ENCODE measurements at places on chromosomes 4 and X.
A peak's percentile ranks its signal among the peaks of the same experiment; 100 is the strongest.

DNA sequence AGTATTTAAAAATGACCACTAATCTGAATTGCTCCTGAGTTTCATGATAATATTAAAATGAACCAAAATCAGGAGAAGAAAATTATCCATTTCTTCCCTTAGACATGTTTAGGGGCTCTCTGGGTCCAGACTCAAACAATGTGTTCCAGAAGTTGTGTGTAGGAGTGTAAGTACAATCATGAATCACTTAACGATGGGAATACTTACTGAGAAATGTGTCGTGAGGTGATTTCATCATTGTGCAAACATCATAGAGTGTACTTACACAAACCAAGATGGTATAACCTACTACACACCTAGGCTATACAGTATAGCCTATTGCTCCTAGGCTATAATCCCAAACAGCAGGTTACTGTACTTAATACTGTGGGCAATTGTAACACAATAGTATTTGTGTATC lies 74.8 kb downstream of the STPG2 start:
- no peak for DNase-seq

- DNase-seq = no peak
Measured at GRCh38 chr4:132691026-132691425, 458.1 kb upstream of the PCDH10 start.

GRCh38 chrX:14013054-14013453 lies 16.6 kb downstream of the GEMIN8 start:
- no peak for DNase-seq

DNA sequence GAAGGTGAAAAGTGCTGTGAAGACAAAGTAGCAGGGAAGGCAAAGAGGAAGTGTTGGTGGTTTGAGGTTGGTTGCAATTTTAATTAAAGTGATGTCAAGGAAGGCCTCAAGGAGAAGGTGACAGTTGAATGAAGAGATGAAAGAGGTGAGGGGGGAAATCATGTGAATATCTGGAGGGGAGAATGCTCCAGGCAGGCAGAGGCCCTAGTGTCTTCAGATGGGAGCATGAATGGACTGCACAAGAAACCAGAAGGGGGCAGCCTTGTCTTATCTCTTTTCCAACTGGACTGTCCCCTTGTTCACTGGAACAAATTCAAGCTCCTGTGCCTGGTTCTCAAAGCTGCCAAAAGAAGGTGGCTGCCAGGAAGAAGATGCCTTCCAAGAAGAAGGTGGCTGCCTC lies 68.4 kb downstream of the MAOB start:
- DNase-seq = no peak

DNA sequence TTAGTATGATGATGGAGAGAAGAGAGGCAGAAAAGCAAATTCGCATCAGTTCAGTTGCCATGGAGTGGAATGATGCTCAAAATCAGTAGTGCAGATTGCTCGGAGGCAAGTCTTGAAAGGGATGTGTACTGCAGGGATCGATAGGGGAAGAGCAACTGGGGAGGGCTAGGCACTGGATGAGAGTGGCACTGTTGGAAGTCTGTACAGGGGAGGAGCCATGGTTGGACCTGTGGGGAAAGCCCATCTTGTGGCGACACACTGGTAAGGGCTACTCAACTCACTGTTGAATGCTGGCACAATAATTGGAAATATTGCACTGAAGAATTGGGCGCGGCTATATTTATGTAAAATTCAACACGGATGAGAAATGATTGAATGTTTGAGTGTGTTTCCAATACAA lies 1.2 kb downstream of the RAB9B start:
- DNase-seq = no peak

DNA sequence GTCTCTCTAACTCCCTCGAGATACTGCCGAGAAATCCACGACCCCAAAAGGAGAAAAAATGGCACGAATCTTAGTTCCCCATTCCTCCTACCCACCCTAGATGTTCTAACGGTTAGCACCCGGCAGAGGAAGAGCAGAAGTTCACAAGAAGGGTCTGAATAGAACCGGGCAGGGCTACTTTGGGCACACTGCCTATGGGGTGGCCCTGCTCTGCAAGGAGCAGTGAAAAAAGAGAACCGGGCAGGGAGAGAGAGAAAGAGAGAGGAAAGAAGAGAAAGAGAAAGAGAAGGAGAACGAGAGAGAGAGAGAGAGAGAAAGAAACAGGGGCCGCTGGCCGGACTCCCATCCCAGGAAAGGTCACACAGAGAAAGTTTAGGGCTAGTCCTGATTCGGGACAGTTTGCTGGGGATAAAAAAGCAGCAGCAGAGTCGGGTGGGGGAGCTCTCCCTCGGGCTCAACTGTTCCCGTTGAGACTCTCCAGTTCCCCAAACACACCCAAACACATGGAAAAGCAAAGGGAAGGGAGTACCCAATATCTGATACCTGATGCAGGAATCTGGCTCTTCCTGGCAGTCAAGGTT lies 468 bp downstream of the GLA start:
- no peak for DNase-seq

GRCh38 chr4:102139932-102140331 lies 205.3 kb downstream of the SLC39A8 start:
- DNase-seq = no peak

GRCh38 chr4:119227690-119228089 lies 15.2 kb downstream of the USP53 start:
- DNase-seq = no peak

DNA sequence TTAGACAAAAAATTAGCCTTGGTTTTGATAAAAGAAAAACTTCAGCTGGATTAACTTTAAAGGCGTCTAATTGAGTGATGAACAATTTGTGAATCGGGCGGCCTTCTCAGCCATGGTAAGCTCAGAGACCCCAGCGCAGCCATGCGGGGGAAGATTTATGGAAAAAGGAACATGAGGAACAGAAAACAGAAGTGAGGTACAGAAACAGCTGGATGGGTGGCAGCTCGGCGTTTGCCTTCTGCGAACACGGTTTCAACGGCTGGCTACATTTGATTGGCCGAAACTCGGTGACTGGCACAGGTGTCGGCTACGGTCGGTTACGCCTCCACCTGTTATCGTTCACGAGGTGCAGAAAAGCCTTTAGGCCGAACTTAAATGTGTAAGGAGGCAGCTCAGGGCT lies 401.4 kb upstream of the FAT1 start:
- no peak for DNase-seq

DNA sequence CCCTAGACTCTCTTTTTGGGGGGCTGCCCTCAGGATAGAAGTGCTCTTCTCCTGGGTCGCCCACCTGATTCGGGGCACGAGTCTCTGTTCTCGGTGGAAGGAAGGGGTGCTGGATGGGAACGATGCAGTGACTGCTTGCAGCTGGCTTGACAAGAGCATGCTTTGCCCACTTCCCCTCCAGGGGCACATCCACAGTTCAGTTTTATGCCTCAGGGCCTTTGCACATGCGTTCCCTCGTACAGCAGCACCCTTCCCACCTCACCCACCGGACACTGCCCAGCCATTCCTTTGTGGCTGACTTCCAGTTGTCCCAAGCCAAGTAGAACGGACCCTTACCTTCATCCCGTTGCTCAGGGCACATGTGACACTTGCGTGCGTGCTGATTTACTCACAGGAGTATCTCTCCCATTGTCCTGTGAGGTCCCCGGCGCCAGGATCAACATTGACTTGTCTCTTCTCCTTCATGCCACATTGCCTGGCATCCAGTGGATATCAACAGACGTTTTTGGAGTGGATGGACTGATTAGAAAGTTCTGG lies 60.0 kb downstream of the C4orf50 start:
- no peak for DNase-seq

DNA sequence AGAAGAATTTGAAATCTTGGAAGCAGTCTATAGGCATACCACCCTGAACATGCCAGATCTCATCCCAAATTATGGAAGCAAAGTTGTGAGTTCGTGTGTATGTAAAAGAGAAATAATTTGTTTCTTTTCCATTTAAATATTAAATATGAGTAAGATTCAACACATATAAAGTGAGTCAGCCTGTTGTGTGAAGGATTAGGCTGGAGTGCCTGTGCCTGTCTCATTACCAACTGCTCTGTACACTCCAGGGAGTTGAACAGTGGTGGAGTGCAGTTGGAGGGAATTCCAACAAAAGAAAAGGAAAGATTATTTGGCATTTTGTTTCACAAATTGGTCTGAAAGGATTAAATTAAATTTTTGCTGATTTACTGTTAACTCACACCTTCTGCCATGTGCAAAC lies 435.6 kb downstream of the FAT4 start:
- DNase-seq = no peak

DNA sequence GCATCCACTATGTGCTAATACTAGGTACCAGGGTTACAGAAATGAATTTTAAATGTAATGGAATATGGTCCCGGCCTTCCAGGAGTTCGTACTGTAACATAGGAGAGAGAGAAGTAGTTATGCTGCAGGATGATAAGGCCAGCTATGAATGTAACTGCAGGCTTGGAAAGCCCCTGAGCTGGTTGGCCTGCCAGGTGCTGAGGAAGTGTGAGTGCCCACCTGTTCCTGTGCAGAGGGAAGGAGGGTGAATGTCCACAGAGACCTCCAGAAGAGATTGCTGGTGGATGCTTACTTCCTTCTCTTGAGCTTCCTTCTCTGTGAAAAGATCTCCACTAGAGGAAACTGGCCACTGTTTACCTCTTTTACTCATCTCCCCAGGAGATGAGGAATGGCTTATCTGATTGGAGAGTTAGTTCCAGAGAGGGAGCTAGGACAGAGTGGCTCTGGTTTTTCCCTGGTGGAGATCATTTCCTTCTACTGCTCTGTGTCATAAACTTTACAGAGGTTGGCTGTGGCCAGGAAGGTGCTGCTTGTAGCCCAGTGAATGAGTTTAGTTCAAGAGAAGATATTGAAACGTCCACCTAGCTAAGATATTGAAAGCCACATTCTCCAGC lies 114.0 kb upstream of the LNX1 start:
- no peak for DNase-seq

DNA sequence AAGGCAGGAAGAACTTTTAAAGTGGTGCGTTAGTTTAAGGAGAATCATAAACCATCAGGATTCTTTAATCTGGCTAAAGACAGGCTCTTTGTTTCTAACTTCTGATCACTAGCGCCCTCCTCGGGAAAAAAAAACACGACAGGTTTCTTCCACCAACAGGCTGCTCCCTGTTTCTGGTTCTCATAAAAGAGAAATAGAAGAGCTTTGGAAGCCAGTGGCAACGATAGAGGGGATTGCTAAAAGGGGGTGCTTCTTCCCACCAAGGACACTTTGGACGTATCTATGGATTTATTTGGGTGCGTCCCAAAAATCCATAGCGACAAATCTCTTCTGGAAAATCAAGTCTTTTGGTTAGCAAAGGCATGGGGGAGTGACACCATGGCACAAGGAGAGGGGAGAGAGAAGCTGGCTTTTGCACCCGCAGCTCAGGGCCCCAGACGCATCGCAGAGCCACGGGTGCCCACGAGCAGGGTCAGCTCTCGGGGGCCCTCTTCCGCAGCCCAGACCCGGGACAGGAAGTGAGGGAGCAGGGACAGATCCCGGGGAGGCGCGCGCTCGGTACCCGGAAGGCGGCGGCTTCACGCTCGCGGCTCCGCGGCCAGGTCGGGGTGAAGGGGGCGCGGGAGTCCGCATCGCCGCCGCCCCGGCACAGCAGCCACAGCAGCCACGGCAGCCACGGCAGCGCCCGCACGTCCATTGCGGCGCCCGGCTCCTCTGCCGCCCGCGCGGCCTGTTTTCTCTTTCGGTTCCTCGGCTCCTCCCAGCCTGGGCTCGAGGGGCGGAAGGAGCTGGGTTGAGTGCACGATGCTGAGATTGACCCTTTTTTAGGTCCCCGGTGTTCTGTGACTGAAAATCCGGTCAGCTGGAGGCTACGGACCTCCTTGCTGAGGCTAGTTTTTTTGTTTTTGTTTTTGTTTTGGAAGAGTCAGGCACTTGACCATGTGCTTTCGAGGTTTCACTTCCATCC lies at the start of gene CTSO:
CTSO (minus strand) TSS at position 716 of the 967 bp plus-strand sequence; CDS start at position 697, 19 bp downstream.
- DNase-seq = peak; percentile 43

- DNase-seq = no peak
Measured at GRCh38 chrX:109856974-109857373, 123.9 kb upstream of the ACSL4 start.

GRCh38 chr4:187996502-187997177 lies 1.1 kb downstream of the ZFP42 start:
- no peak for DNase-seq

DNA sequence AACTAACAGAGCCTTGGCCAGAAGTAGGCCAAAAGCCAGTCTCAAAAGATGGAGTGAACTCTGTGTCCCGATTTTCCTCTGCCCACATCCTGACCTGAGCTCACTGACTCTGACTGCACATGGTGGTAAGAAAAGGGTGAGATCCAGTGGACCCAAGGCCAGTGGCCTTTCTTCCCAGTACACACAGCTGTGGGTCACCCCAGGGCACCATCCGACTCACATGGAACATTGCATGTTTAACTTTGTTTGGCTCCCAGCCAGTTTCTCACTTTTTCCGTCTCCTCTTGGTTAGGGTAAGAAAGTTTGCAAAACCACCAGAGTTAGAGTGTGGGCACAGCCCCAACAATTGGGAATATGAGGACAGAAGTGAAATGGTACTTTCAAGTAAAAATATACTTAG lies 69.8 kb downstream of the GAB1 start:
- no peak for DNase-seq

DNA sequence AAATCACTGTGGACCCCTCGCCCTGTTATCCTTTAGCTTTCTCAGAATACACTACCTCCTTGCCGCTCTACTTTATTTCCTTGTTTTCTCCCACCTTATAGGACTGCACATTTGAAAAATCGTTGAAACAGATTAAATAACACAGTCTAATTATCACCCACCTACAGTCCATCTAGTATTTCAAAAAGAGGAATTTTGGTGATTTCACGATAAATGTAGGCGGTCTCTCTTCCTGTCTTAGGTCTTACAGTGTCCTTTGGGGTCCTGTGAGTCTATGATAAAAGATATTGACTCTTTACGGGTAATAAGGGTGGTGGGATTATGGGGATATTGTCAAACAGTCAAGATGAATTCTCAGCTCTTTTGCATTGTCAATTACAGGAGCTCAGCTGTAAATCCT lies 2.4 kb upstream of the TBL1X start:
- no peak for DNase-seq

DNA sequence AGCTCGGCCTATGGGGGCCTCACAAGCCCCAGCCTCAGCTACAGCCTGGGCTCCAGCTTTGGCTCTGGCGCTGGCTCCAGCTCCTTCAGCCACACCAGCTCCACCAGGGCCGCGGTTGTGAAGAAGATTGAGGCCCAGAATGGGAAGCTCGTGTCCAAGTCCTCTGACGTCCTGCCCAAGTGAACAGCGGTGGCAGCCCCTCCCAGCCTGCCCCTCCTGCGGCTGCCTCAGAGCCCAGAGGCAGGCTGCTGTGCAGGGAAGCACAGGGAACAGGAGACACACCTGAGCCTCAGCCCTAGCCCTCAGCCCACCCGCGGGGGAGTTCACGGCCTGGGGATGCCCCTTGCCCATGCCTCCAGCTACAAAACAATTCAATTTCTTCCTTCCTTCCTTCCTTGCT lies 75.7 kb upstream of the ZXDA start:
- no peak for DNase-seq

Measured in NCI-H1930 (cell line).